ENCODE measurements at places on chromosomes 5 and 9.

GRCh38 chr5:168914491-168914890, 335.3 kb upstream of the PANK3 start:
- DNase-seq = no peak

GRCh38 chr9:97781902-97782301, 71.1 kb upstream of the FOXE1 start:
- no peak for DNase-seq

DNA sequence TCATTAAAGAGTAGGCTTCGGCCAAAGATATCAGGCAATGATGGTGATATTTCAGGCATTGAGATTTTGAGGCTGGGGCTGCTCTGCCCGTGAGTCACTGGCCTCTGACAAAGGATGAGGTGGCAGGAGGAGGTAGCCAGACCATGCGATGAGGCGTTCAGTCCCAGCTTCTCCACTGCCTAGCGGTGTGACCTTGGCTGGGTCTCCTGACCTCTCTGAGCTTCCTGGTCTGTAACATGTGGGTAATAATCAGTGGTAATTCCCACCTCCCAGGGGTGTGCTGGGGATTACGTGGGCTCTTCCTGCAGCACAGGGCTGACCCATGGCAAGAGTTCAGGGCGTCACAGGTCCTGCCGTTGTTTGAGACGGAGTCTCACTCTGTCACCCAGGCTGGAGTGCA, 73.2 kb upstream of the RAPGEF1 start:
- no peak for DNase-seq

DNA sequence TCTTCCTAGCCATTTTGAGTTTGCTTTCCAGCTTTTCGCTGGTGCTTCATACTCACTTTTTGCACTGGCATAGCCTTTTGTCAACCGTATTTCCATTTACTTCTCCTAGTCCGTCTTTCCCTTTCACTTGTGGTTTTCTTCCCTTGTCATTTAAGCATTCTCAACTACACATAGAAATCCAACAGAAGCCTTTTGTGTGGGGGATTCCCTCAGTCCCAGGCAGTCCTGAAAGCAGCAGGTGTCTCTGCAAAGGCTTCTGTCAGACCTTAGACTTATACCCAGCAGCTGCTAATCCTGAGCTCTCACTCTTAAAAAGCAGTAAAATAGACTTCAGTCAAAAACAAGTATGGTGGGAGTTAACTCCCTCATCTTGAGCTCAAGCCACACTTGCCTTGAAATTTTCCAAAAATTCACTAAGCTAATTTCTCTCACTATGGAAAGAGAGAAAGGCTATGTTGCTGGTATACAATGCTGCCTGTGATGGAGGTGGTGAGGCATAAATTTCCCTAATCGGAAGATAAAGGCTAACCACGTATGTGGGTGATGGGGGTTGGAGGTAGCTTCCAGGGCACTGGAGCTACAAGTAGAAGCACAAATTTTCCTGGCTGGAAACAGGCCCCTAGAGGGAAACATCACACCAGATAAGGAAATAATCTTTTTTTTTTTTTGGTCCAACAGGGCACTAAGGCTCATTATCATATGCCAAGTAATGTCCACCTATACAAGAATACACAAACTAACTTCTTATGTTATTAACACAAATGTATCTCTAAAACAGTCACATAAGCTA, 34.8 kb upstream of the IFNK start:
- no peak for DNase-seq

DNA sequence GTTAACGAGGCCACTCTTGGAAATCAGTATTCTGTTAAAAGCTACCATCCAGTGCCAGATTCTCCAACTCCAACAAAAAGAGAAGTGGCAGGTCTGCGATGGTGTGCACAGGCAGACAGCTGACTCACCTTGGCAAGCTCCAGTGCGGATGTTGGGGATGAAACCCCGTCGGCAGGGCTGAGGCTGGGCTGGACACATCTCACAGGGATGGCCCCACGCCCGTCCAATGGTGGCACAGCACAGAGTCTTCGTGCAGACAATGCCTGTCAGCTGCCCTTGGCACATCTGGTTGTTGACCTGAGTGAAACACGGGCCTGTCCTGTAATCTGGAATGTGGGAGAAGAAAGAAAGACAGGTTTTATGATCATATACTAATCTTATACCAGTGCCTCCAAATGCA, 73.4 kb downstream of the FBN2 start:
- DNase-seq = no peak

GRCh38 chr5:124755565-124755964, 9.1 kb upstream of the ZNF608 start:
- DNase-seq = no peak

DNA sequence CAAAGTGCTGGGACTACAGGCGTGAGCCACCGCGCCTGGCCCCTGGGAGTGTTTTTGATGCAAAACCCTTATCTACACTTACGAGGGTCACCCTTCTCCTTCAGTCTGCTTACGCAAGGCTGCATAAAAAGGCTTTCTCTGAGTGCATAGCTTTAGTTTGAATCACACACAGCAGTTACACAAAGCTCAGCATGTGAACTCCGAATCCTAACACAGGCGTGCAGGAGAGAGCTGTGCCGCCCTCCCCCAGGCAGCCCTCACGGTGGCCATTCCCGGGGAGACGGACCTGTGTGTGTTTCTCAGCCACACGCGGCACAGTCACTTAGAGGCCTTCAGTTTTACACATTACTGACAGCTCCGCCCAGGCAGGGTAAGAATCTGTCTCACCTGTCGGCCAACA, 26.7 kb downstream of the EXD3 start:
- no peak for DNase-seq

DNA sequence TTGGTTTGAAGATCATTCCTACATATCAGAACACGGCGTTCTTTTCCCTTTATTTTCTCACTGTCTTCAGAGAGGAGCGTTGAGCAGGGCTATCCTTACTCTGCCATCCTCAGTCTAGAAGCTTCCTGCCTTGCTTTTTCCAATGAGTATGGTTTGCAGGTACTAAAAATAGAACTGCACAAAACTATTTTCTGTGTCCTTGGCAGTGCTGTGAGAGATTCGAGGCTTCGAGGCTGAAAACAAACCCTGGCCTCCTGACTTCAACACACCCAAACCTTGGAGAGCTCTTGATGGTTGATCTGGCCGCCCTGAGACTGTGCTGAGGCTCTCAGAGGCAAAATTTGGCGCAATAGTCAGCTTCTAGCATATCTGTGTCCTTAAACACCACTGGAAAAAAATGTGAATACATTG, 78.9 kb downstream of the GOLPH3 start:
- DNase-seq = no peak

GRCh38 chr5:136128481-136128880, 4.2 kb upstream of the SMAD5 start:
- DNase-seq = no peak

GRCh38 chr5:17203329-17204132, 13.9 kb upstream of the BASP1 start:
- peak; percentile 16 for DNase-seq

GRCh38 chr9:134764473-134765269, 115.9 kb upstream of the FCN2 start:
- no peak for DNase-seq
